ENCODE measurements at places on chromosomes 4 and X.

GRCh38 chr4:55733932-55734331 is 85.7 kb upstream of the EXOC1L start:
- DNase-seq = no peak

- no peak for DNase-seq
Observed at GRCh38 chr4:185709802-185710486, 102.0 kb downstream of the SORBS2 start.

GRCh38 chrX:12467321-12467720 is 323.9 kb upstream of the PRPS2 start:
- DNase-seq = no peak

GRCh38 chr4:70927502-70928137 is 25.5 kb downstream of the MOB1B start:
- no peak for DNase-seq

DNA sequence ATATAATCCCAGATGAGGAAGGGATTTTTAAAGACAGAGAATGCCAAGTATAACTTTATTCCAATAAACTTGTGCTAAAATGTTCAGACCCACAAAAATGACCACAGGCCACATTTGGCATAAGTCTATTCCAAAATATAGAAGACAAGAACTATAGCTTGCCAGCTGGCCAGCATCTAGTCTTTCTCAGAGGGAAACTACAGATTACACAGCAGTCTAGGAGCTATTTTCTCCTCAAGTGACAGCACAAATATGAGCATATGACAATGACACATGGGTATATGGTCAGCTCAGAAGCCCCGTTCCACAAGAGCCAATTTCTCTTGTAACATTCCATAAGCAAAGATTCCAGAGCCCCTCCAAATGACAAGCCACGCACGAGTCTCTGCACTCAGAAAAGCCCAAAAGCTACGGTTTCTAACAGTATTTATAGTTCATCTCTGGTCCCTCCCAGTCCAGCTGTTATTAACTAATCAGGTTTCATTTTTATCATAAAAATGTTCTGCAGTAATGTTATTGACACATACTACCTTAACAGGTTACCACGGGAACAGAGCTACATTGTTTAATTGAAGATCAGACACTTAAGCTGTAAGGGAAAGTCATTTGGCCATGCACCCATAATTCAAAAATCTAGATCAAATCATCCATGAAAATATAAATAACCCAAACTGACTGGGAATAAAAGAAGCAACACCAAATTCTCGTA is 70.3 kb downstream of the RAB28 start:
- DNase-seq = no peak

- DNase-seq = no peak
Observed at GRCh38 chr4:179615704-179616103, 2173.5 kb upstream of the AGA start.

- DNase-seq = no peak
Observed at GRCh38 chr4:5988086-5988845, 30.0 kb downstream of the C4orf50 start.

- DNase-seq = no peak
Observed at GRCh38 chr4:126761947-126762662, 870.7 kb upstream of the INTU start.

GRCh38 chrX:71181558-71181909 is 36.9 kb downstream of the NLGN3 start:
- no peak for DNase-seq

- DNase-seq = no peak
Observed at GRCh38 chr4:111961809-111962208, 183.4 kb upstream of the FAM241A start.

GRCh38 chr4:184148738-184149637 is 68.7 kb downstream of the ENPP6 start:
- no peak for DNase-seq

DNA sequence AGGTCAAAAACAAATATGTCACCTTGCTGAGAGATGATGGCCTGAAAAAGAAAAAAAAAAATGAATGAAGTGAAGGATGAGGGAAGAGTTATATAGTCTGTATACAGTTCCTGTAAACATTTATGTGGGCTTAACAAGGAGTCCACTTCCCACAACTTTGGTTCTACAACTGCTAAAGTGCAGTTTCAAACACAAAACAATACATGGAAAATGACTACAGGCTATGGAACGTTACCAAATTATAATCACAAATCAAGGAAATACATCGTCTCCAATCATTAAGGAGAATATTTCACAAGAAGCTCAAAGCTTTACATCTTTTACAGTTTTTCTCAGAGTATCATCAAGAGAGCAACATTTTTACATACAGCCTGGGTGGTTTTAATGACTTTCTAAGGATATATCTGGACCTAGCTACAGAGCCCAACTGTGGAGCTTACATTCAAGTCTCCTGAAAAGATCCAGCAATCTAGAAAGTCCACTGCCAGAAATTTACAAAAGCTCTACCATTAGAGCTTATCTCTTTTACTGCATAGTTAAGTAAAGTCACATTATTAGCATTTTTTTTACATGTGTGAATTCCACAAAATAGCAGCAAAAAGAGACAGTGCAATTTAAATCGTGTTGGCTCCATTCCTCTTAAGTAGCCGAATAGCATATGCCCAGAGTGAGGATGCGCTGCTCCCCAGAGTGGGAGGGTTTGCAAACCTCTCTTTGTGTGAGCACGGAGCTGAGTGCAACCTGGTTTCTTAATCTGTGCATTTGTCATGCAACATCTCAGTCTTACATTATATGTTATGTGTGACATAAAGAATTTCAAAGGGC is 128.3 kb downstream of the MANBA start:
- DNase-seq = no peak

DNA sequence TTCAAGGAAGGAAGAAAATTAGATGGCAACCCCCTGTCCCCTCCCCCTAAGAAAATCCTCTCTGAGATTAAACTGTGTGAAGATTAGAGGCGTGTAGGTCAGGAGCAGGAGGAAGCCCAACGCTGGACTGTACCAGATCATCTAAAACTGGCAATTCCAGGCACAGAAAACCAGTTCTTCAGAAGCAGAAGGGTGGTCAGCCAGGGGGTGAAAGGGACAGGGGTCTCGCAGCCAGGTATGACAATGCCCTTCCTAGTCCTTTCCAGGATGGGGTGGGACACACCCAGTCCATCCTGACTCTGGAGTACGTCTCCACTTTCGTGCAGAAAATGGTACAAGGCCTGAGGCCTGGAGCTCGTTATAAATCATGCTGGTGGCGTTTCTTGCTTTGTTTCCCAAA is 3.3 kb upstream of the RHOH start:
- no peak for DNase-seq

GRCh38 chr4:57443308-57443707 is 333.1 kb upstream of the IGFBP7 start:
- DNase-seq = no peak

GRCh38 chr4:170079981-170080380 is 9.8 kb downstream of the AADAT start:
- DNase-seq = no peak

DNA sequence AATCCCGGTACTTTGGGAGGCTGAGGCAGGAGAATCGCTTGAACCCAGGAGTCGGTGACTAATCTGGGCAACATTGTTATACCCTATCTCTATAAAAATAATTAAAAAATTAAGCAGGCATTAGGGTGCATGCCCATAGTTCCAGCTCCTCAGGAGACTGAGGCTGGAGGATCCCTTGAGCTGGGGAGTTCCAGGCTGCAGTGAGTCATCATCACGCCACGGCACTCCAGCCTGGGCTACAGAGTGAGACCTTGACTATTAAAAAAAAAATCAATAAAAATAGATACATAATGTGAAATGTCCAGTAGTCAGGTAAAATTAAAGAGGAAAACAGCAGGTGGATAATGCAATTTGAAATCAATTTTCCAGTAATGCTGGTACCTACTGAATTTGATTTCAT is 14.6 kb downstream of the ADGRL3 start:
- no peak for DNase-seq

DNA sequence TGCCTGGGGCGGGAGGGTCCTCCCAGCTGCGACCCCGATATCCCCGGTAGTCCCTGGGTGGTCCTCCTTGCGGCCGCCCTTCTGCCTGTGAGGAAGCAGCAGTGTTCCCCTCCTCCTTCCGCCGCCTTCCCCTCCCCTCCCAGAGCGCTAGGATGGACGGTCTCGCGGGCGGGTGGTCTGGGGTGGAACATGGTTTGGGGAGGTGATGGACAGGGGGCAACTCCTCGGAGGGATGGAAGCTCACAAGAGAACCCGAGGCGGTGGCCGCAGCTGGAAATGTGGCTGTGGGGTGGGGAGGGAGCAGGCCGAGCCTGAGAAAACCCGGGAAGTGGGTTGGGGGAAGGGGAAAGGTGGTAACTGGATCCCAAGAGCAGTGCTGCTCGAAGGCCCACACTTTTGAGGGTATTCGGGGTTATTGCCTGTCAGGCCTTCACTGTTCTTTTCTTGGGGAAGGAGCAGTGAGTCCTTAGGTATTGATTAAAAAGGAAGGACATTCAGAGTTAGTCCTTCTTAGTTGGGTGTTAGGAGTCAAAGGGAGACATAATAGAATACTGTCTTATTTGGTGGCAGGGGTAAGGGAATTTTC is 581 bp downstream of the UBE2K start:
- peak; percentile 6 for DNase-seq

- DNase-seq = no peak
Observed at GRCh38 chr4:30952526-30953219, 232.5 kb downstream of the PCDH7 start.

DNA sequence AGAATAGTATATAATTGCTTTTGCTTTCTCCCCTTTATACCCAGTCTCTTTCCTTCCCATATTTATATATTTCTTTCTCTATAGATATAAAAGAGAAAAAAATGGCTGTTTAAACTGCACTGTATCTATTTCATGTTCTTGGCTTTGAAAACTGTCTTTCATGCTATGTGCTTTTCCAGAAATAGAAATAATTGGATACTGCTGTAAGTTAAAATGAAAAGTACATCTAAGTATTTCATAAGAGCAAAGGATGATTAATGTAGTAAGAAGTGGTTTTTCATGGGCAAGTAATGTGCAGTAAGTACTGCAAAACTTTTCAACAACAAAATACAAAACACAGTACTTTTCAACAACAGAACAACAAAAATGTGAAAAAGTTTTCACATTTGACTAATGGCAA is 237.9 kb downstream of the SNCA start:
- DNase-seq = no peak

DNA sequence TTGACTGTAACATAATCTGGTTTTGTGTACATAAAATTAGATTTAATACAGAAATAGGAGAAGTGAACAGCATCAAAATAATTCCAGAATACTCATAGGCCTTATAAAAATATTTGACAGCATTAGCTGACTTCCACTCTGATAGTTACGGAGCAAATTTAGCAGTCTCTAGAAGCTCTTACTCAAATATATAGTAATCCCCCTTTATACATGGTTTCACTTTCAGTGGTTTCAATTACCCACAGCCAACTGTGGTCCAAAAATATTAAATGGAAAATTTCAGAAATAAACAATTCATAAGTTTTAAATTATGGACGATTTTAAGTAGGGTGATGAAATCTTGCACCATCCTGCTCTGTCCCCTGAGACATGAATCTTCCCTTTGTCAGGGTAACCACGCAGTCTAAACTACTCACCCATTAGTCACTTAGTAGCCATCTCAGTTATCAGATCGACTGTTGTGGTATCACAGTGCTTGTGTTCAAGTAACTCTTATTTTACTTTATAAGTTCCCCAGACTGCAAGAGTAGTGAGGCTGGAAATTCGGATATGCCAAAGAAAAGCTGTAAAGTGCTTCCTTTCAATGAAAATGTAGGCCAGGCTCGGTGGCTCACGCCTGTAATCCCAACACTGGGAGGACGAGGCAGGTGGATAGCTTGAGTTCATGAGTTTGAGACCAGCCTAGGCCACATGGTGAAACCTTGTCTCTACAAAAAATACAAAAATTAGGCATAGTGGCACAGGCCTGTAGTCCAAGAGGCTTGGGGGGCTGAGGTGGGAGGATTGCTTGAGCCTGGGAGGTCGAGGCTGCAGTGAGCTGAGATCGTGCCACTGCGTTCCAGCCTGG is 17.2 kb upstream of the RTL9 start:
- no peak for DNase-seq

DNA sequence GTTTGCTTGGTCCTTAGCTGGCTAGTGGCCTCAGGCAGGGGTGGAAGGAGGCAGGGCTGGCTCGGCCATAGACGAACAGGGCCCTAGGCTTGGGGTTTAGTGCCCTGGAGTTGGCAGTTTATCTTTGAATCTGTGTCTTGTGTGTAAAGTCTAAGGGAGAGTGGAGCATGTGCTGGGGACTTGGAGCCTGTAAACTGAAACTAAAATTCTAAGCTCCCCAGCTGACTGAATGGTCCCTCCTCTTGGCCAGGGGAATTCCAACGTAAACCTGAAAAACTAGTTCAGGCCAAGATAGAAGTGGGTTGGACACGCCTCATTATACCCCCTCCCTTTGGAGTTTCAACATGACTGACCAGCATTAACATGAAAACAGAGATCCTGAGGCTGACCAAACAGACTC is 46.1 kb upstream of the GPR78 start:
- DNase-seq = no peak

- DNase-seq = no peak
Observed at GRCh38 chr4:19402581-19403065, 849.1 kb upstream of the SLIT2 start.

GRCh38 chr4:160319221-160319867 is 1216.5 kb downstream of the RAPGEF2 start:
- DNase-seq = no peak

DNA sequence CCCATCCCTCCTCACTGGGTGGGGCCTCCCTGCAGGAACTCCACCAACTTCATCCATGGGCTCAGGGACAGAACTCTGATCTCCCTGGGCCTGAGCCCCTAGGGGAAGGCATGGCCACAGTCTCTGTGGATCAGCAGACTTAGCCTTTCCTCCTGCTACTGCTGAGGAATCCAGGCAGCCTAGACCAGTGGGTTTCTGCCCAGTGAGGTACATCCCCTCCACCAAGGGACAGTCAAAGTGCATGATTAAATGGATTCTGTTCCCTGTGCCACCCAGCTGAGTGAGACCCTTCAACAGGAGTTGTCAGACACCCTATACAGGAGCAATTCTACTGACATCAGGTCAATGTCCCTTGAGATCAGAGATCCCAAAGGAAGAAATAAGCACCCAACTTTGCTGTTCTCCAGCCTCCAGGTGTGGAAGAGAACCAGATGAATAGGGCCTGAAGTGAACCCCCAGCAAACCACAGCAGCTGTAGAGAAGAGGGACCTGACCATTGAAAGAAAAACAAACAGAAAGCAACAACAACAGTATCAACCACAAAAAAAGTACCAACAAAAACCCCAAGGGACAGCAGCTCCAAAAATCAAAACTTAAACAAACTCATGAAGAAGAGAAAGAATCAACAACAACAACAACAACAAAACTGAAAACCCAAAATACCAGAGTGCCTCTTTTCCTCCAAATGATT is 84.8 kb downstream of the CHIC1 start:
- DNase-seq = no peak

DNA sequence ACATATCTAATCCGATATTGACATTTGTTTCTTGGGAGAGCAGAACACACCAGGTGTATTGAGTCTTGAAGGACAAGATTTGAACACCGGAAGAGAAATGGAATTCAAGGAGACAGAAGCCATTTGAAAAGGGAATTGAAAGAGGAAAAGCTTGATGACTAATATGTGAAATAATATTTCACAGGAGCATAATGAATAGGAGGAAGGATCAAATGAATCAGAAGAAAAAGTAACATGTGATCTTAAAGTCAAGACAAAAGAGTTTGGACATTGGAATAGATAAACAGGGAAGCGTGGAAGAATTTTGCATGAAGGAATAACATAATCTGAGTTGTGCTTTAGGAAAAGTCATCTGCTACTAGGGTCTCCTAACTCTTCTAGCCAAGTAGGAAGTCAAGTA is 145.5 kb upstream of the PDHA2 start:
- DNase-seq = no peak

Data from stimulated activated CD8-positive, alpha-beta memory T cell treated with anti-CD3 and anti-CD28 coated beads, Interleukin-7, amount 100 ng/mL, for 1 hour (primary cell).